ENCODE measurements at places on chromosomes 5 and 9. TPM values are rescaled to one million over a fixed set of nuclear protein-coding genes. Genes with fewer than 3 reads are reported as not detected.

Gene DNM1
- 60.5 TPM for total RNA-seq

Gene C5orf58
- not detected for total RNA-seq

Gene NEUROG1
- total RNA-seq = not detected

Gene HTR4
- not detected for total RNA-seq

Gene SPOCK1
- total RNA-seq = 22.7 TPM

Gene PNPLA7
- 23.1 TPM for total RNA-seq

All from omental fat pad (tissue), 4 donors.